ENCODE measurements at places on chromosomes 7 and 10. TPM values are rescaled to one million over a fixed set of nuclear protein-coding genes. Genes with fewer than 3 reads are reported as not detected.

CHAT gene
- not detected for total RNA-seq

NME8 gene
- not detected for total RNA-seq

ATG9B gene
- total RNA-seq, result 2.6 TPM

CACNA2D1 gene
- 33.5 TPM for total RNA-seq

TACC2 gene
- 10.6 TPM for total RNA-seq

CALD1 gene
- 1,052 TPM for total RNA-seq

FBXO24 gene
- not detected for total RNA-seq

BLVRA gene
- total RNA-seq, result 10.4 TPM

H2BK1 gene
- not detected for total RNA-seq

HMX2 gene
- total RNA-seq, result not detected

FOXP2 gene
- 13.0 TPM for total RNA-seq
